ENCODE measurements at places on chromosomes 2 and 18. TPM values are rescaled to one million over a fixed set of nuclear protein-coding genes. Genes with fewer than 3 reads are reported as not detected.

Gene UGT1A10
- not detected for total RNA-seq

- no peak overlapping the region for H3K4me3 ChIP-seq
- no peak overlapping the region for H3K27ac ChIP-seq
- no peaks in the 10 kb centered on the region for H3K4me1 ChIP-seq
- no peaks in the 10 kb centered on the region for H3K27me3 ChIP-seq
- H3K36me3 ChIP-seq, result no peaks in the 10 kb centered on the region
Observed at GRCh38 chr2:1641523-1641922, 102.8 kb downstream of the PXDN start.

DNA sequence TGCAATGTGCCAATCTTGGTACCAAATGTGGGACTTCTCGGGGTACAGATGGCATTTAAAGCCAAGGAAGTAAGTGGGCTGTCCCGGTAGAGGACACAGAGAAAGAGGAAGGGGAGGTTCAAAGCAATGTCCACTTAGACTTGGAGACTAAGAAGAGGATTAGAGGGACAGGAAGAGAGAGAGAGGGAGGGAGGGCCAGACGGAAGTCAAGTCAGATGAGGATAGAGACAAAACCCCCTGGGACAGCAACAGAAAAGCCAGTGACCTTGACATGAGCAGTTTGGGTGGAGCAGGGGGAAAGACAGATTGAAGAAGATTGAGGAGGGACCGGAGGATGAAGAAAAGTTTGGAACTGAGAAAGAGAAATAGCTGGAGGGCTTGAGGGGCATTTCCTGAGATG, 164.5 kb downstream of the NCK2 start:
- H3K4me1 ChIP-seq, result no peaks in the 10 kb centered on the region
- no peak for DNase-seq
- no peak overlapping the region for H3K27ac ChIP-seq

DNA sequence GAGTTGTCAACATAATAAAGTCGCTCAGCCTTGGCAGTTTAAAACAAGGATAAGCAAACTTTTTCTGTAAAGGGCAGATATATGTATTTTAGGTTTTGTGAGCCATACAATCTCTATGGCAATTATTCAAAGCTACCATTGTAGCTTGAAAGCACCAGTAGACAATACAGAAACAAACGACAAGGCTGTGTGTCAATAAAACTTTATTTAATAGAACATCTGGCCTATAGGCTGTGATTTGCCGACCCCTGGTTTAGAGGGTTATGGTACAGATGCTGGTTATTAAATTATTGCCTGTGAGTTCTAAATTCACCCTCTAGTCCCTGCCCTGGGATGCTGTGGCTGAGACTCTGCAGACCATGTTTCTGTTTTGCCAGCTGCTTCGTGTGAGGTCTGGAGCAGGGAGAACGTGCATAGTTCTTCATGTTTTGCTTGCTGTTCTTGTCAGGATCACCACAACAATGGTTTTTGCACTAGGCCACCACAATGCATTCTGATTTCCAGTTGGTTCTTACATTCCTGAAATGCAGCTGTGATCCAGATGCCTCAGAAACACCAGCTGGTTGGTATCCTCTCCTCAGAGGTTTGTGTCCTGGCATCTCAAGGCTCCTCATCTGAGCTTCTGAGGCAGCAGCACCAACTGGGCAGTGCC, 46.6 kb downstream of the ICOS start:
- DNase-seq, result no peak
- no peak overlapping the region for H3K4me3 ChIP-seq
- H3K4me1 ChIP-seq, result no peaks in the 10 kb centered on the region
- H3K27me3 ChIP-seq, result no peaks in the 10 kb centered on the region

- H3K27me3 ChIP-seq, result no peaks in the 10 kb centered on the region
- DNase-seq, result peak; percentile 80
- no peaks in the 10 kb centered on the region for H3K4me1 ChIP-seq
- no peak overlapping the region for H3K4me3 ChIP-seq
- no peaks in the 10 kb centered on the region for H3K36me3 ChIP-seq
- H3K27ac ChIP-seq, result no peak overlapping the region
Observed at GRCh38 chr2:231714639-231715498, 6.5 kb downstream of the PTMA start.

Data from uterus (tissue), 4 donors.